ENCODE measurements at places on chromosomes 3 and 15. TPM values are rescaled to one million over a fixed set of nuclear protein-coding genes. Genes with fewer than 3 reads are reported as not detected.

The GASK1A gene
- 2.6 TPM for polyA plus RNA-seq

The DNASE1L3 gene
- polyA plus RNA-seq = not detected

The NOX5 gene
- polyA plus RNA-seq = not detected

The ARHGEF26 gene
- polyA plus RNA-seq = 7.3 TPM

The SQOR gene
- polyA plus RNA-seq = 0.23 TPM

The TMCO5A gene
- polyA plus RNA-seq = not detected

The ADAMTSL3 gene
- polyA plus RNA-seq = 0.92 TPM

The TTLL13 gene
- polyA plus RNA-seq = not detected

The TRPM1 gene
- polyA plus RNA-seq = 0.17 TPM

The C3orf20 gene
- polyA plus RNA-seq = not detected

The SH2D7 gene
- 0.31 TPM for polyA plus RNA-seq

The SH3BP5 gene
- 5.9 TPM for polyA plus RNA-seq

The SEMA3B gene
- polyA plus RNA-seq = 3.3 TPM

The TEX55 gene
- polyA plus RNA-seq = not detected

The SLC28A2 gene
- 0.14 TPM for polyA plus RNA-seq

The AMIGO3 gene
- 3.5 TPM for polyA plus RNA-seq

The RASGRP1 gene
- 1.1 TPM for polyA plus RNA-seq

The ZNF660 gene
- polyA plus RNA-seq = 5.4 TPM

The HTD2 gene
- polyA plus RNA-seq = 24.2 TPM
